ENCODE measurements at places on chromosomes 1 and 21.

- no peak for DNase-seq
Observed at GRCh38 chr21:33685613-33686197, 43.4 kb downstream of the ITSN1 start.

GRCh38 chr1:39751595-39751994 is 12.9 kb downstream of the PPIE start:
- no peak for DNase-seq

- DNase-seq, result no peak
Observed at GRCh38 chr1:190663962-190664361, 186.3 kb upstream of the BRINP3 start.

- DNase-seq, result no peak
Observed at GRCh38 chr21:42581336-42581992, 67.8 kb downstream of the SLC37A1 start.

DNA sequence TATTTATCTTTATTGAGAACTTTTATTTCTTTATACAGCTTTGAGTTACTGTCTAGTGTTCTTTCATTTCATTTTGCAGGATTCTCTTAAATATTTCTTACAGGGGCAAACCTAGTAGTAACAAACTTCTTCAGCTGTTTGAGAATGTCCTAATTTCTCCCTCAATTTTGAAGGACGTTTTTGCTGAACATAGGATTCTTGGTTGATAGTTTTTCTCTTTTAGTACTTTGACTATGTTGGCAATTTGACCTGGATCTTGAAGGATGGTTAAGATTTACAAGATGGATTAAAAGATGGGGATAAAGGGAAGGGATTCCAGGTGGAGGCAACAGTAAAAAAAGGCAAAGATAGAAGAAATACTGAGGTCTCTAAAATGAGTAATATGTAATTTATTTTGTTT is 38.9 kb downstream of the XPR1 start:
- no peak for DNase-seq

DNA sequence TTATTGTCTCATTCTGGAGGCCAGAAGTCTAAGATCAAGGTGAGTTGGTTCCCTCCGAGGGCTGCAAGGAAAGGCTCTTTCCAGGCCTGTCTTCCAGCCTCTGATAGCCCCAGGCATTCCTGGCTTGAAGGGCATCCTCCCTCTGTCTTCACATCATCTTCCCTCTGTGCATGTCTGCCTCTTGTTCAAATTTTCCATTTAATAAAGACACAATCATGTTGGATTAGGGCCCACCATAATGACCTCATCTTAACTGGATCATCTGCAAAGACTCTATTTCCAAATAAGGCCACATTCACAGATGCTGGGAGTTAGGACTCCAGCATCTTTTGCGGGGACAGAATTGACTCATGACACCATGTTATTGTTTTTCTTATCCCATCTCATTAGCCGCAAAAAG is 24.5 kb downstream of the HUNK start:
- DNase-seq, result no peak

- DNase-seq, result no peak
Observed at GRCh38 chr1:162015196-162015595, 8.5 kb downstream of the OLFML2B start.

- no peak for DNase-seq
Observed at GRCh38 chr1:154466921-154467417, 35.0 kb upstream of the TDRD10 start.

- DNase-seq, result no peak
Observed at GRCh38 chr1:244874974-244875579, 10.7 kb upstream of the HNRNPU start.

GRCh38 chr1:19680644-19681043 is 16.0 kb downstream of the HTR6 start:
- no peak for DNase-seq

DNA sequence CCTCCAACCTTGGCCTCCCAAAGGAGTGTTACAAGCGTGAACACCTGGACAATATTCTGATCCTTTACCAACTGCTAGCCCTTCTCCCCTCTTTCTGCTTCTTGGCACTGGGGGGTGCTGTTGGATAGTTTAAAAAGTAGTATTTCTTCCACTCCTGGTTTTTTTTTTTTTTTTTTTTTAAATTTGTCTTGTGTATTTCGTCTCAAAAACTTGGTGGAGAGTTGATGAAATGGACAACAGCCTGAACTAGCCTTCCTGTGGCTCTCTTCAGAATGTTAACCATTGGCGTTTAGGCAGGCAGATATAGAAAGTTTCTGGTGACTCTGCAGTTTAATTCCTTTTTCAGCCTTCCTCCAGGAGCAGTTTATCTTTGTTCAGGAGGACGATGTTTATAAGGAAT is 69.7 kb upstream of the USP24 start:
- DNase-seq, result no peak

GRCh38 chr1:175499595-175500382 is 243.6 kb downstream of the TNR start:
- no peak for DNase-seq

DNA sequence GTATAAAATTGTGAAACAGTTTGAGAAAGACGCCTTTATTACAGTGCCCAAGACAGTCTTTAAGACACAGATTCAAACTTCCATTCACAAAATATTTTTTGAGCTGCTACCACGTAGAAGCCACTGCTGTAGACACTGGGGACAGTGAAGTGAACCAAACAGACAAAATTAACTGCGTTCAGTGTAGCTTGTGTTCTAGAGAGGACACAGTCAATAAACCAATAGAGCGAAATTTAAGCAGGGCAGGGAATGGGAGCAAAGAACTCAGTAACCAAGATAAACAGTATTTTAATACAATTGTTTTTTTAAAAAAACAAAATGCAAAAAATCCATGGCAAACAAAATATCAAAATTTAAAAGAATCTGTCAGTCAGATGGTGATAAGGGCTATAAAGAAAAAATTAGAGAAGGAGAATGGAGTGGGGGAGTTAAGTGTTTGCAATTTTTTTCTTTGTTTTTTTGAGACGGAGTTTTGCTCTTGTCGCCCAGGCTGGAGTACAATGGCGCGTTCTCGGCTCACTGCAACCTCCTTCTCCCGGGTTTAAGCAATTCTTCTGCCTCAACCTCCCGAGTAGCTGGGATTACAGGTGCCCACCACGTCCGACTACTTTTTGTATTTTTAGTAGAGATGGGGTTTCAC is 719 bp upstream of the PARS2 start:
- no peak for DNase-seq

GRCh38 chr1:65470766-65471165 is 50.3 kb downstream of the LEPR start:
- DNase-seq, result no peak

- DNase-seq, result no peak
Observed at GRCh38 chr1:12502336-12503109, 115.5 kb downstream of the DHRS3 start.
